ENCODE measurements at places on chromosomes 6 and 20. TPM values are rescaled to one million over a fixed set of nuclear protein-coding genes. Genes with fewer than 3 reads are reported as not detected.

DNA sequence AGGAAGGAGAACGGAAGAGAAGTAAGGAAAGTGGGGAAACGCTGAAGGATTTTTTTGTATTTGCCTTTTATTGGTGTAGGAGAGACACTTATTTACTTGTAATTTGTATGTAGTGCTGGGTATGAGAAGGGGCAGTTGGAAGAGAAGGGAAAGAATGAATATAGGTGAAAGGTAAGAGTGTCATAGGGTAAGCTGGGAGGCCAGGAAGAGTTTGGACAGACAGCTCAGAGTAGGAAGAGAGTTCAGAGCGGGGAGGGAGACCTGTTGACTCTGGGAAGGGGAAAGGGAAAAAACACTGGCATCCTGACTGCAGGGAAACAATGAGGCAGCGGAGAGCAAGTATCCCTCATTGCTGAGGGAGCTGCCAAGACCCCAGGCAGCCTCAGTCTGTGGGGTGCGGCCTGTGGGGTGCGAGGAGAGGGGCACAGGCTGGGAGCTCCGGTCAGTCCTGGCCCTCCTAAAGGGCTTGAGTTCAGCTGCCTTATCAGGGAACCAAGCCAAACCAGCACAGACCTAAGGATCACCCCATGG lies 3.1 kb downstream of the TRAF3IP2 start:
- no peak for DNase-seq

DNA sequence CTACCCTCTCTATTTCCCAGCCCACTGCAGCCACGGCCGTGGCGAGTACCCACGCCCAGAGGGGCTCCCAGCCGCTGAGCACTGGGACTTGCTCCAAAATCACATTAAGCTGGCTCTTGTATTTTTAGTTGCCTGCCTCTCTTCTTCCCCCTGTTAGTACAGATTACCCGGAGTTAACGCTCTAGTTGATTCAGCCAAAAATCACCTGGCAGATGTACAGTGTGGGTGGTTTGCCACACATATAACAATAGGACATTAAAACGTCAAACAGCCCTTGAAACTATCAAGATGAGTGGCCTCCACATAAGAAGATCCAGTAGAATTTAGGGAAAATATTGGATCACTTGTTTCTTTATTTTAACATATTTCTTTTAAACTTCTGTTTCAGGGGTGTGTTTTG lies 268.8 kb upstream of the PRDM1 start:
- DNase-seq, result no peak

DNA sequence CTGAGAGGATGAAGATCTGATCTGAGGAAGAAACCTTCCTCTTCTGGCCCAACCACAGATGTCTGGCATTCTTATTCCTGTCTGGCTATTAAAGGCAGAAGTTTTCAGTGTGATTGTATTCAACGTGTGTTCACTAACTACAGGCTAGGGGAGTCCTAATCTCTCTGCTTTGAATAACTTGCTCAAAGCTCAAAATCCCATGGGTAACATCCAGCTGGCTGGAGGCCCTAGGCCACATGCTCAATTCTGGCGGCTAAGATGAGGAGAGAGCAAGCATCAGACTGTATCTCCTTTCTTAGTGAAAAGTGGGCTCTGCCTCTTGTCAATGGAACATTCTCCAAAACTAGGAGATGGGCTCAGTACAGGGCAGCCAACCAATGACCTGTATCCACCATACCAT lies 478.0 kb downstream of the KIF16B start:
- no peak for DNase-seq

RHAG gene
- not detected for total RNA-seq

BHLHE23 gene
- not detected for total RNA-seq

DNA sequence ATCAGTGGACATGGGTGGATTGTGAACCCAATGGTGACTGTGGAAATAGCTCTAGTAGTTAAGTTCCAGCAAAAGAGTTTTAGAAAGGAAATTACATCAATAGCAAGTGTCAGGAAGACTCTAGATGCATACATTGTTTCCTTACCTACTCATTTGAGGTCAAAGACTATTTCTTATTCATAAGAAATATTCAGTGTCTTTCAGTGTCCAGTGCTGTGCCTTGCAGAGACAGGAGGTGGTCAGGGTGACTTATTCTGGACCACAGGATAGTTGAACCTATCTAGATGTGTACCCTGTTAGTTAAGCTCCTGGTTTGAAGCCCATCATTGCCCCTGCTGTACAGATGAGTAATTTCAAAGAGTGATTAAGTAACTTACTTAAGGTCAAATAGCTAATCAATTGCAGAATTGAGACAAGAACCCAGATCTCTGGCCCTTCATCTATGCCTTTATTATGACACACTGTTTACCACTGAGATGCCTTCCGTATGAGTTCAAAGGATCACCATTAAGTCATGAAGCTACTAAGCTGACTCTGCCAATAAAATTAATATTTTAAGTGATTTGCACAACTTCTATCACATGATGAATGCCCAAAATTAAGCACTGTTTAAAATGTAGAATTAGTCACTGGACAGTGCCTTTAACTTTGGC lies 136.1 kb downstream of the PDSS2 start:
- no peak for DNase-seq

DNA sequence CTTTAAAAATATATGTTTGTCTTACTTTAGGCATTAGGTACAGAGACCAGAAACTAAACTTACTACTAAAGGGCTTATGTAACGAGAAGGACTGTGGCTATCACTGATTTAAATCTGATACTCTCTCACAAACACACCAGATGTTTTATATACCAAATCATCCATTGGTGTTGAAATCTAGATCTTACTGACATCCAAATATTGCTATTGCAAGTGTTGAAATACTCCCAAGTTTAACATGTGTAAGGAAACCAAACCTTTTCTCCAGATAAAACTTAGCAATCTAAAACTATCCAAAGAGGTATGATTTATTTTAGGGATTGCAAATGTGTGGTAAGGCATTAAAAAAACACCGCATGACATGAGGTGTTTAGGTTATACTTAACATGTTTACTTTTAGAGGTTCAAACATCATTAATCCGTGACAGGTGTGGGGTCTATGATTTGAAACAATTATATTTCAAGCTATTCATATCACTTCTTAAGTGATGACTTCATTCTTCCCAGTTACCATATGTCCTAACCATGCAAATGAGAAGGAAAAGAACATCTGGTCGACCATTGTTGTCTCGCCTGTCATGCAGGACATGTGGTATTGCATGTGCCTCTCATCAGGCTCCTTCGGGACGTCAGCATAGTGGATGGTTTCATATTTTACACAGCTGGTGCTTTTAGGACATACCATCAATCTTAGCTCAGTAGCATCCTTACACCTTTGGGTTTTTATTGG lies 168.3 kb upstream of the SPACA1 start:
- no peak for DNase-seq

Measured in HT-29 (cell line).